Right ventricle myocardium superior (tissue), 1 donor: ENCODE measurements at places on chromosomes 12 and 14. TPM values are rescaled to one million over a fixed set of nuclear protein-coding genes. Genes with fewer than 3 reads are reported as not detected.
A peak's percentile ranks its signal among the peaks of the same experiment; 100 is the strongest.

Gene TRPV4
- 0.35 TPM for total RNA-seq

DNA sequence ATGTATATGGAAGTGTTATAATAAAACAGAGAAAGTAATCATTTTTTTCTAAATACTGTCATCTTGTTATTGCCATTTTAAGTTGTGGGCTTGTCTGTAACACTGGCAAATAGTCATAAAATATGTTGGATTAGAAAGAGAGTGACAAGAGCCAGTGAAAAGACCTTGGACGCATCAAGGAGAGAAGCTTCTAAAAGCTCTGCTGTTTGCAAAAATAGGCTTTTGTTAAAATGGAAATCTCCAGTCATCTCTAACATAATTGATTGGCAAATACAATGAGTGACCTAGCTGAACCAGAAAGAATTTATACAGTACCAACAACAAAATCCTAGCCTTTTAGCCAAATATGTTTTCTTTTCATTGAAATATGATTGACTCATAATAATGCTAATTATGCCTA is 245.8 kb upstream of the RMST start:
- DNase-seq: no peak

- no peak for DNase-seq
These were observed 10.2 kb downstream of the INHBC start for GRCh38 chr12:57444744-57445143.

- peak; percentile 65 for DNase-seq
These were observed 50.8 kb downstream of the TTLL5 start for GRCh38 chr14:75711796-75712211.

- no peak for DNase-seq
These were observed 920.9 kb downstream of the RPS29 start for GRCh38 chr14:48665077-48665784.

- DNase-seq: no peak
These were observed 6.5 kb upstream of the LGMN start for GRCh38 chr14:92754966-92755365.
